Umbilical cord (tissue), 2 donors: ENCODE measurements at places on chromosomes 1 and 21. TPM values are rescaled to one million over a fixed set of nuclear protein-coding genes. Genes with fewer than 3 reads are reported as not detected.
A peak's percentile ranks its signal among the peaks of the same experiment; 100 is the strongest.

DNA sequence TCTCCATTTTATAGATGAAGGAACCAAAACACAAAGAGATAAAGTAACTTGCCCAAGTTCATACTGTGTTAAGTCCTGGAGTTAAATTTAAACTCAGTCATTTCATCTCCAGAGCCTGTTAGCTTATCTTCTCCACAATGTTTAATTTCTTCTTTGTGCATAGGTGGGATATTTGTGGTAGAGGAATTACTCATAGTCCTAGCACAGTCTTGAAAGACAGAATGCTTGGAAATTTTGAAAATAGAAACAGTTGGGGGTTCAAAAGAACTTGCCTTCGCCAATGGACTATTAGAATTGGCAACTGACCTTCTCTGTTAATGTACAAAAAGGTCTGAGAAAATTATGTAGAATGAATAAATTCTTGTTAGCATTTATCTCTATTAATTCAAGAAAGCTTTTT is 832.0 kb upstream of the PRMT6 start:
- no peak for DNase-seq

DNA sequence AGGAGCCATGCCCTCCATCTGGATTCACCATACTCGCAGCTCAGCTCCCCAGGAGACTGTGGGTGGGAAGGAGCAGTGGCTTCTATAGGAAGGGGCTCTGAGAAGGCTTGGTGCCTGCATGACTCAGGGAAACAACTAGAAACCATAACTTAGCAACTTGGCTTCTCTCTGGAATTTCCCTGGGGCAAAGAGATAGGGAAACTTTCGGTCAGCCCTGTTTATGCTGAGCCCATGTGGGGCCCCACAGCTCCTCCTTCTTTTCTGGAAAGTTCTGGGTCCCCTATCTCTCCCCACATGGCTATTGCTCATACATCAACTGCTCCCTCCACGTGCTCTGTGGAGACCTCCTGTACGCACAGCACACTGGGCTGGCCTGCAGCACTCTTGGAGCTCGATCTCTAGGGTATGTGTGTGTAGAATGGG is 39.3 kb downstream of the PLEKHA6 start:
- DNase-seq = peak; percentile 84

ELAPOR1 gene
- total RNA-seq = 1.9 TPM

CAPN9 gene
- total RNA-seq = not detected

GRCh38 chr1:177902266-177902665 is 67.6 kb downstream of the SEC16B start:
- DNase-seq = no peak
